ENCODE measurements at places on chromosomes 3 and 15.

GRCh38 chr3:148962513-148962912 lies 28.8 kb upstream of the GYG1 start:
- H3K4me1 ChIP-seq, result peaks cover under 1% of the 10 kb centered on the region
- H3K27ac ChIP-seq, result no peak overlapping the region
- DNase-seq, result no peak

DNA sequence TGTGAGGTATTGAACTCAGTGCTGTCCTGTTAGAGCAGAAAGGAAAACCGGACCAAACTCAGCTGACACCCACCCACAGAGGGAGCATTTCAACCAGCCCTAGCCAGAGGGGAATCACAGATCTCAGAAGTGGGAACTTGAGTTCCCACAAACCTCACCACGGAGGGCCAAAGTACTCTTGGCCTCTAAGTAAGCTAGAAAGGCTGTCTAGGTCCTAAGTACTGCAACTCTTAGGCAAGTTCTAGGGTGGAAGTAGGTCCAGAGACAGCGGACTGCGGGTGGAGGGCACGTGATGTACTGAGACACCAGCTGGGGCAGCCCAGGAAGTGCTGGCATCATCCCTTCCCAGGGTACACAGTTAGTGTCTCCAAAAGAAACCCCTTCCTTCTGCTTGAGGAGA lies 34.1 kb downstream of the EOMES start:
- no peaks in the 10 kb centered on the region for H3K36me3 ChIP-seq
- DNase-seq, result no peak
- no peaks in the 10 kb centered on the region for H3K4me1 ChIP-seq
- no peak overlapping the region for H3K27ac ChIP-seq
- no peak overlapping the region for H3K4me3 ChIP-seq
- peaks cover 4% of the 10 kb centered on the region for H3K27me3 ChIP-seq

DNA sequence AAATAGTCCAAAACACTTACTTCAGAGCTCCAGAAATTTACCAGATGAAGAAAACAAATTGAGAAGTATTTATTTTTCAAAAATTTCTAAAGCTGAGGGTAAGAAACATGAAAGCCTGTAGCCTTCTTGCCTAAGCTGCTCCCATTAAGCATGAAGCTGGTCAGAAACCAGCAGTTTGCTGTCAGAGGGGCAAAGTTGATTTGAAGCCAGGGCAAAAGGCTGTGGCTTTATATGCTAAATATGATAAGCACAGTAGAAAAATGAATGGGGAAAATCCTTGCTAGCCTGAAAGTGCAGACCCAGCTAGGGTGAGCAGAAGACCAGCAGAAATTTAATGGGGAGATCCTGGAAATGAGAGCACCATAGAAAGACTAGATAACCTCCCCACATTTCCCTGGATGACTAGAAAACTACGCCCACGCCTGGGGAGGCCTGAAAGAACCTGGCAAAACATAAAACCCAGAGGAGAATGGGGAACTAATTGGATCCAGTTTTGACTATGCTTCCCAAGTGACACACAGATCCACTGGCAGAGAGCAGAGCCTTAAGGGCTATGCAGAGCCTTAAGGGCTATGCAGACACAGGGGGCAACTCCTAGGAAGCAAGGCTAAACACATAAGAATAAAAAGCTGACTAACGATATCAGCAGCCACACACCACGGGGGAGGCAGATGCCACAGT lies 43.0 kb upstream of the HEG1 start:
- H3K4me1 ChIP-seq, result no peaks in the 10 kb centered on the region
- H3K27me3 ChIP-seq, result peaks cover 9% of the 10 kb centered on the region
- H3K36me3 ChIP-seq, result peaks cover 2% of the 10 kb centered on the region
- H3K4me3 ChIP-seq, result no peak overlapping the region
- H3K27ac ChIP-seq, result no peak overlapping the region

DNA sequence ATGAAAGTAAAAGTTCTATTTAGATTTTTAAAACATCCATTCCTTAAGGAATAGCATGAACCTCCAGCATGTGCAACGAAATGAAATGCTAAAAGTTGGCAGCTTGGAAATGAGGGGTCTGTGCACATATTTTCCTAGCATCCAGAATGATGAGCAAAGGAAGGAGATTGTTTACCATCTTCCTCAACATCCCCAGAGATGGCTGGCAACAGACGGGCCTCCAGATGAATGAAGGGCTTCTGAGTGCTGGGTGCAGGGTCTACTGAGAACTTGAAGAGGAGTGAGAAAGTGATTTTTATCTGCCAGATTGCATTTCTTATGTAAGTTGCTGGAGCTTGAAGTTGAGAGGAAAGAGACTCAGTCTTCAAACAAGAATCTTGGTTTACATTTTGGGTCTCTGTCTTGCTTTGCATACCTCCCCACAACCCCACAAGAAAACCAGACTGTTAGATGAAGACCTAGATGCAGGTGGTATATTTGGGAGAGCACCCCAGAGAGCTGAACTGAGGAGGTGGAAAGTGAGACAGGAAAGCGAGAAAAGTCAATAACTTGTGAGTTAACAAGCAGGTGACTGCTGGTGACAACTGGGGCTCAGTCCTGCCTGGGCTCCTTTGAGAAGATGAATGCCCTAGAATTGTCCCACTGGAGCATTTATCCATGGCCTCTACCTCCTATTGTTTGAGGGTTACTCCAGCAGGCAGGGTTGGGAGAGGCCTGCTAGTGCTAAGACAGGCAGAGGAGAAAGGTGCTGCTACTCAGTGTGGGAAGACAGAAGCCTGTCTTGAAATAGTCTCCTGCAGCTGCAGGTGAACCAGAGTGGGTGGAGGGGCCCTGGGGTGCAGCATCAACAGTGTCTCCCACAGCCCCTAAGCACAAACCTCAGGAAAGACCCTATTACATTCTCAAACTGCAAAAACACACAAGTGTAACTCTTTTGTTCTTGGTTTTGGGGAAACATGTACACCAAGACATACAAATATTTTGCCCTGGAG lies 10.5 kb upstream of the CCK start:
- H3K27ac ChIP-seq, result no peak overlapping the region
- no peaks in the 10 kb centered on the region for H3K4me1 ChIP-seq
- no peak overlapping the region for H3K4me3 ChIP-seq

DNA sequence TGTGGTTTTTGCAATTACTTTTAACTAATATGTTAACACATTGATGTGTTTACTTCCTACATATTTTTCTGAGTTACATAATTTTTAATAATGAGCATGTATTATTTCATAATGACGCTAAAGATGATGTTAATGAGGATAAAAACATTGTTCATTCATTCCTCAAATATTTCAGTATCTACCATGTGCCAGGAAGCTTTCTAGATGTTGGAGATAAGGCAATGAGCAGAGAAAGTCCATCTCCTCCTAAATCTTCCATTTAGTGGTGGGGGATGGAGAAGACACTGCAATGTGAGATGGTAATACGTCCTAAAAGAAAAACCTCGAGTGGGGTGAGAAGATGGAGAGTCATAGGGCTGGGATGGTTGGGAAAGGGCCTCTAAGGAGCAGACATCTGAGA lies 132.7 kb downstream of the MYLK start:
- no peak for DNase-seq
- H3K36me3 ChIP-seq, result no peaks in the 10 kb centered on the region
- H3K27ac ChIP-seq, result no peak overlapping the region

- peaks cover 25% of the 10 kb centered on the region for H3K27me3 ChIP-seq
- H3K4me1 ChIP-seq, result peaks cover 32% of the 10 kb centered on the region
- no peaks in the 10 kb centered on the region for H3K36me3 ChIP-seq
- H3K27ac ChIP-seq, result no peak overlapping the region
Measured at GRCh38 chr15:63396152-63396928, 14.7 kb upstream of the CA12 start.

DNA sequence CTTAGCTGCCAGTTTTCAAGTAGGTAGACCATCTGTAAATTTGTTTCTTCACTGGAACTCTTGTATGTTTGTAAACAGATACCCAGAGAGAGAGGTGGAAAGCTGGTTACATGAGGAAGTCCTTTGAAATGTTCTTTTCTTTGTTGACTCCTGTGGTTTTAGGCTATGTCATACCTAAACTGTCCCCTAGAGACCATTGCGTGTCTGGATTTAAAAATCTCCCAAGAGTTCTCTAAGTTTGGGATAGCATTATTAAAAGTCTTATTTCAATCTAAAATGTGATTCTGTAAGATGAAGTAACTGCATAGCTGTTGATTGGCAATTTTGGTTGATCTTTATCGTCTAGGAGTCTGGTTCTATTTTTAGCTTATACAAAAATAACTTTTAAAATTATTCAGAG lies 127.2 kb downstream of the GHSR start:
- no peak overlapping the region for H3K4me3 ChIP-seq
- H3K27me3 ChIP-seq, result no peaks in the 10 kb centered on the region
- no peak for DNase-seq
- H3K27ac ChIP-seq, result no peak overlapping the region

DNA sequence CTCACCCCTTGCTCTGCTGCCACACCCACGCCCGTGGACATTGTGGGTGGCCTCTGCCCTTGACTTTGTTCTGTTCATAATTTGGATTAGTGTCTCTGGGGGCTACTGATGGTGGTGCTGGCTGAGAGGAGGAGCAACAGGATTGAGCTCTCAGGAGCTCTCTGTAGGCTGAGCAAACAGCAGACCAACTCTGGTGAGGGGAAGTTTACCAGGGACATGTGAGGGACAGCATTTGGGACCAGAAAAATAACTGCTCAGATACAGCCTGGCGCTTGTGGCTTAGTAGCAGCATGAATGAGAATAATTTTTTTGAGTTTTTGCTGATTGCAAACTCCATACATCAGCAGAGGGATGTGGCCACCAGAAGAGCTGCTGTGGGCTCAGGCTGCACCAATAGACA lies 14.8 kb downstream of the PPCDC start:
- H3K4me1 ChIP-seq, result peaks cover 17% of the 10 kb centered on the region
- H3K36me3 ChIP-seq, result peaks cover 11% of the 10 kb centered on the region
- no peak overlapping the region for H3K27ac ChIP-seq
- DNase-seq, result no peak
- no peak overlapping the region for H3K4me3 ChIP-seq

- H3K27ac ChIP-seq, result no peak overlapping the region
- no peaks in the 10 kb centered on the region for H3K4me1 ChIP-seq
- H3K27me3 ChIP-seq, result no peaks in the 10 kb centered on the region
- no peaks in the 10 kb centered on the region for H3K36me3 ChIP-seq
- no peak for DNase-seq
- no peak overlapping the region for H3K4me3 ChIP-seq
Measured at GRCh38 chr3:175214216-175214615, 355.1 kb downstream of the NAALADL2 start.

- H3K4me1 ChIP-seq, result no peaks in the 10 kb centered on the region
- no peak overlapping the region for H3K4me3 ChIP-seq
- H3K27ac ChIP-seq, result no peak overlapping the region
- no peaks in the 10 kb centered on the region for H3K36me3 ChIP-seq
Measured at GRCh38 chr15:83694015-83694414, 40.1 kb downstream of the ADAMTSL3 start.

DNA sequence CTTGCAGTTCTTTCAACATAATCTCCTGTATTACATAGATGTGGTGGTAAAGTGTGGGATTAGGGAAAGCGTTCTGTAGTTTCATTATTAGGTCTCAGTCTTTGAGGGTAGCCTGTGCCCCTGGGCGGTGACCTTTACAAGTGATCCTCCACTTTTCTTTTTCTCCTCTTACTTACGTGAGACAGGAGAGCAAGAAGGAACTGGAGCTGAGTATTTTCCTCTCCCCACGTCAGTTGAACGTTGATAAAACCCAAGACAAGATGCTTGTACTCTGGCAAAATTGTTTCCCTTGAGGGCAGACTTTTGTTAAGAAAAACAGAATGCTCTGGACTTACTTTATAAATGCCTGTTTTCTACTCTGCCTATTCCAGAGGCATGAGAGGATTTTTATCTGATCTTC lies 378.7 kb downstream of the ZNF385D start:
- H3K27ac ChIP-seq, result no peak overlapping the region
- no peak overlapping the region for H3K4me3 ChIP-seq

DNA sequence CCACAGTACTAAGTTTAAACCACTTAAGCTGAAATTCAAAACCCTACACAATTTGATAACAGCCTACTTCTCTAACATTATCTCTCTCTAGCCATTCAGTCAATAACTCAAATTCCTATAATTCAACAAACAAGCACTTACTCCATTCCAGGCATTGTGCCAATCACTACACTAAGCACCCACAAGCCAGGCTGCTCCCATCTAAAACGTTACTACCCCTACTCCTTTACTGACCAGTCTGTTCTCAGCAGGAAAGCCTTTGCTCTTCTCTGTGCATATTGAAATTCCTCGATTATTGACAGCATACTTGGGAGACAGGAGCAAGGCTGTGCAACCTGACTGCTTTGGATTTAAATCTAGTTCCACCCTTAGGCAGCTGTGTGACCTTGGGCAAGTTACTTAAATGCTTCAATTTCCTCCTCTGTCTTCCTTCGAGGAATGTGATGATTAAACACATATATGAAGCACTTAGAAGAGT lies 177.2 kb upstream of the THBS1 start:
- no peaks in the 10 kb centered on the region for H3K4me1 ChIP-seq
- H3K36me3 ChIP-seq, result no peaks in the 10 kb centered on the region
- no peak for DNase-seq
- peaks cover 10% of the 10 kb centered on the region for H3K27me3 ChIP-seq
- no peak overlapping the region for H3K27ac ChIP-seq
- no peak overlapping the region for H3K4me3 ChIP-seq

DNA sequence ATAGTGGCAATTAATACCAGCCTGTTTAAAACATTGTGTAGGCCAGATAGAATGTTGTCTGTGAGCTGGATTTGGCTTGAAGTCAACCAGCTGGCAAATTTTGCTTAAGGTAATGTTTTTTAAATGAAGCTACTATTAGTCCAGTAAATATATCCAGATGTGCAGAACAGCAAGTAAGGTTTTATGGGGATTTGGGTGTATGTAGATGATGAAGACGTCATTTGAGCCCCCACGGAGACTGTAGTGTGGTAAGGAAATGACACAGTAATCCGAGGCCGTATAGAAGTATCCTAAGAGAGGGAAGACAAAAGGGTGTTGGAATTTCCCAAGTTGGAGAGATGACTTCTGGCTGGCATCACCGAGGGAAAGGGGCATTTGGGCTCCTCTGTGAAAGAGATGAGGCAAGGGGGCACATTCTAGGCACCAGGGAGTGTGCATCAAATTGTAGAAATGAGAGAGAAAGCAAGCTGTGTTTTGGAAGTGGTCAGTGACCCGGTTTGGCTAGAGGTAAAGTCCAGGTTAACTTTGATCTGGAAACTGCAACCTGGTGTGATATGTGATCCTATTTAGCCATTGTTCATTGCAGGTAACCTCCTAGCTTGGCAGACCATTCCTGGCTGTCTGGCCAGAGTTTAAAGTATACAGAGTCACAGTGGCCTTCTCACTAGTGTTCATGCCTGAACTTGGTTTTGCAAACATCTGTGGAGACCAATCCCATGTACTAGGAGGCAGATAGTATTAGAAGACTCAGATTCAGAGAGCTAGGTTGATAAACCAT lies 104.2 kb downstream of the ITPR1 start:
- no peaks in the 10 kb centered on the region for H3K36me3 ChIP-seq
- H3K4me3 ChIP-seq, result no peak overlapping the region
- no peak overlapping the region for H3K27ac ChIP-seq

GRCh38 chr15:35932531-35932930 lies 386.6 kb upstream of the DPH6 start:
- DNase-seq, result no peak
- no peak overlapping the region for H3K27ac ChIP-seq
- H3K4me3 ChIP-seq, result no peak overlapping the region
- no peaks in the 10 kb centered on the region for H3K4me1 ChIP-seq
- no peaks in the 10 kb centered on the region for H3K27me3 ChIP-seq
- H3K36me3 ChIP-seq, result no peaks in the 10 kb centered on the region

- H3K27ac ChIP-seq, result no peak overlapping the region
- H3K36me3 ChIP-seq, result no peaks in the 10 kb centered on the region
- peaks cover 29% of the 10 kb centered on the region for H3K4me1 ChIP-seq
Measured at GRCh38 chr3:157063469-157063868, 96.5 kb downstream of the CCNL1 start.

Data from activated CD4-positive, alpha-beta T cell treated with anti-CD3 and anti-CD28 coated beads for 36 hours (primary cell).